NCI-H460 (cell line): ENCODE measurements at places on chromosomes 3 and 15. TPM values are rescaled to one million over a fixed set of nuclear protein-coding genes. Genes with fewer than 3 reads are reported as not detected.

CCR2 gene
- not detected in 2 replicates for total RNA-seq

DCLK3 gene
- not detected in 2 replicates for total RNA-seq

SRGAP3 gene
- total RNA-seq, result 0.27 and 2.0 TPM in 2 replicates

POTEB2 gene
- total RNA-seq, result not detected in 2 replicates

FGD5 gene
- total RNA-seq, result 0.17 TPM in 1 of 2 replicates, not detected in the other

IL17RC gene
- 18.7 and 24.4 TPM in 2 replicates for total RNA-seq

SKOR1 gene
- total RNA-seq, result 0.05 and 0.17 TPM in 2 replicates

AMIGO3 gene
- not detected in 2 replicates for total RNA-seq

DNA sequence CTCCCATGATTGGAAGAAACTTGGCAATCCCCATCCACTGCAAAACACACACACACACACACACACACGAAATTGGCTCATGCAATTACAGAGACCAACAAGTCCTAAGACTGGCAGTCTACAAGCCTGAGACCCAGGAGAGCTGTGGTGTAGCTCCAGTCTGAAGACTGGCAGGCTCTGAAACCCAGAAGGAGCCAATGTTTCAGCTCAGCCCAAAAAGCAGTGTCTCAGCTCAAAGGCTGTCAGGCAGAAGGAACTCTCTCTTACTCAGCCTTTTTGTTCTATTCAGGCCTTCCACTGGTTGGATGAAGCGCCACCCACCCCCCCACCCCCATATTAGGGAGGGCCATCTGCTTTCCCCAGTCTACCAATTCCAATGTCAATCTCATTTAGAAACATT lies 32.1 kb downstream of the MESD start:
- no peak for DNase-seq

DNA sequence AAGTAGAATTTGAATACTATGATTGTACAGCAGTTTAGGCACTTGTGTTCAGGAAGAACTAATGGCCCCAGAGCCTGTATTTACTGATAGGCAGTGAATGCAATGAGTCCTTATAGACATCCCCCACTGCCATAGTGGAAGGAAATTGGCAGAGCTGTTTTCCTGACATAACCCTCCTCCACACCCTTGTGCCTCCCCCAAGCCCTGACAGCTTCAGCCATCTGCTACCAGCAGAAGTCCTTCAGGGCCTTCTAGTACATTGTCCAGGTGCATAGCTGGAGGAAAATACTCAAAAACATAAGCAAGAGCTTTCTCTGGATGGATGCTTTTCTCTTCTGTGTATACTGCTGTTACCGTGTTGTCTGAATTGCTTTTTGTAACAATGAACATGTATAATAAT lies 20.6 kb downstream of the ARHGAP31 start:
- DNase-seq, result no peak

DNA sequence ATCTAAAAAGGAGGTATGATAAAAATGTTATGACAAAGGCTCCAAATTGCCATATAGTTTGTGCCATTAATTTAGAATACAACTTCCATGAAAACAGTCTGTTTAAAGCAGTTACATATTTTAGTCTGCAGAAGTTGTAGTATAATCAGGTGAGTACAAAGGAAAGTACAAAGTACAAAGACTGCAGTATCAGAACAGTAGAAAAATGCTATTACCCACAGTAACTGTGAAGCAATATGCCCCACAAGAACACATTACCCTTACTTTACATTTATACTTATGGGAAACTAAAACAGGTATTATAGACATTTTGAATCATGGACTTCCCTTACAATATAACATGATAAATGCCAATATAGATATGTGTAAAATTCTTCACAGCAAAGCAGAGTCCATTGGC lies 398.5 kb downstream of the ERC2 start:
- DNase-seq, result no peak

DNA sequence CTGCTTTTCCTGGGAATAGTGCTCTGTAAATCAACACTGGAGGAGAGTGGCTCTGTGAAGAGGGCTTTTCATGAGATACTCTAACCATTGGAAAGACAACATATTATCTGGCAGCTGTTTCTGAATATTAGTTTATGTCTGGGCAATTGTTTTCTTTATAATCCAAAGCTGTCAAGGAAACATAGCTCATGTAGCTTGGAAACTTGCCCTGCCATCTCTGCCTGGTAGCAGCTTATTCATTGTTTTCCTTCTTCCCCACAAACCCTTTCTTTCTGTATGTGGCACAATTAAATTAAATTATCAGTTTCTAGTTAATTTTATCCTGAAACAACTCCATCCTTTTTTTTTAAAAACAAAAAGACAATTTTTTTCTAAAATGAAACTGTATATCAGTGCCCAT lies 160.0 kb downstream of the EDEM1 start:
- no peak for DNase-seq

- peak; percentile 56 for DNase-seq
These were observed 1.1 kb downstream of the DIPK2A start for GRCh38 chr3:143972505-143973258.

DNA sequence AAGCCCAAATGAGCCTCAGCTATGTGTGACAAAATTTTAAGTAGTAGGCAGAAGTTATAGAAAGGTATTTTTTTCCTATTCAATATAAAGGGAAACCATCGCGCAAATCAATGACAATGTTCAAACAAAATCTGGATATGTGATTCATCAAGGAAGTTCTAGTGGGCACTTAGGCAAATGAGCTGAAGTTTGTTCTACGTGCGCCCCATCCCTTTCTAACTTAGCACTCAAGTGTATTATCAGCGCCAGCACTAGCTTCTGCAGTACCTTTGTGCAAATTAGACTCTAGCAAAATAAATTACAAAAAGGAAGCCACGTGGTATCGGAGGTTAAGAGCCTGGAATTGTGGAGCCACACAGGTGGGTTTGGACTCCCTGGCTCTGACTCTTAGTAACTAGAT lies 91.1 kb downstream of the TBL1XR1 start:
- no peak for DNase-seq

DNA sequence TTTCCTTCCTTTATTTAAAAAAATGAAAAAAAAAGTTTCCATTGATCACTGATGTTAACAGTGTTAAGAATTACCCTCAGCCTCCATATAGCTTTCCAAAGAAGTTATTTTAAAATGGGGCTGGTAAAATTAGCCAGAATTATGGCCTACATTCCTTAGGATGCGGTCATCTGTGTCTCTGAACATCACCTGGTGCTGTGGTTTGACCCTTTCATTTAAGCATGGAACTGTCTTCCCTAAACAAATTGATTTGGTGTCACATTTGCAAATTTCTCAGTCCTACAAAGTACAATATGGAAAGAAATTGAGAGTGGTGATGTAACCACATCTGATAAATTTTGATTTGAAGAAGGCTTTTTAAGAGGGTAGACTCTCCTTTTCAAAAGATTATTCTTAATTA lies 40.3 kb upstream of the ZPLD1 start:
- DNase-seq, result no peak

- DNase-seq, result no peak
These were observed 212.1 kb upstream of the P2RY1 start for GRCh38 chr3:152622811-152623167.

DNA sequence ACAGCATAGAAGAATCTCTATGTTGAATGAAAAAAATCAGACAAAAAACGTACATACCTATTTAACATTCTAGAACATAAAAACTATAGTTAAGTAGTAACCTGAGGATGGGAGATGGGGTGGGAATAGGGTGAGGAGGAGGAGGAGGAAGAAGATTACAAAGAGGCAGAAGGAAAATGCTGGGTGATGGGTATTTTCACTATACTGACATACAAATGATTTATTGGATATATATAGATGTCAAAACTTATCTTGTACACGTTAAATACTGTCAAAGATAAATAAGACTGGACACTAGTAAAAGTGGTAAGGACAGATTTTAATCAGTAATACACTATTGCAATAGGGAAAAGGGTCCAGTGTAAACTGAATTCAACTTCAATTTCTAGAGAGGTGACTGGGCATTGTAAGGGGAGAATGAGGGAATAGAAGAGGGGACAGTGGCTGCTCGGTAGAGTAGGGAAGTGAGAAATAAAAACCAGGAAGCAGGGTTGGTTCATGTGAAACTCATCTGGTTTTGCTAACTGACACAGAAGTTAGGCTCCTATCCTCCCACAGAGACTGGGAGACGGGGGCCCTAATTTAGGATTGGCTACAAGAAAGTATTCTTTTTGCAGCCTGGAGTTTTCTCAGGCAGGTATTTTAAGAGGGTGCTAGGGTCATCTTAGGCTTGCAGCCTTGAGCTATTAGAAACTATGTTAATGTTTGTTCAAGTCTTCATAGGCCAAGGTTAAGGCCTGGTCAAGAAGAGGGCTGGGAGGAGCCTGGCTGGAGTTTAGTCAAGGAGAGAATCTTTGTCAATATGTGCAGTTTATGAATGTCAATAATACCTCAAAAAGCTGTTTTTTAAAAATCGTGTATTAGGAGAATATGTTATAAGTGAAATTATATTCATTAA lies 15.0 kb upstream of the C15orf61 start:
- no peak for DNase-seq

GRCh38 chr3:19105826-19106225 lies 42.5 kb upstream of the KCNH8 start:
- no peak for DNase-seq

GRCh38 chr3:141057946-141058800 lies 7.0 kb downstream of the SPSB4 start:
- no peak for DNase-seq

DNA sequence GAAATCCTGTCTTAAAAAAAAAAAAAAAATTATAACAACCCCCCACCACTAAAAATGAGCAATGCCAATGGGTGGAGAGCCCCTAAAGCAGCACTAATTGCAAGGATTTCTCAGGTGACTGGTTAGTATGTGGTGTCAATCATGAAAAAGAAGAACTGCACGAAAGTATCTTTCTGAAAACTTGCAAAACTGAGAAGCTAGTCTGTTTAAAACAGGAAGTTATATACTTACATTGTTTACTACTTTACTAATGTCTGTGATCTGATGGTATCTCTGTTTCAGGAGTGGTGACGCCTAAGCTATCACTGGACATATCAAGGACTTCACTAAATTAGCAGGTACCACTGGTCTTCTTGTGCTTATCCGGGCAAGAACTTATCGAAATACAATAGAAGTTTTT lies at the start of gene CCR3:
TSS of gene CCR3 (plus strand) at position 341 of the 400 bp plus-strand sequence. CDS start 22,699 bp downstream, outside the sequence.
- DNase-seq, result no peak

GRCh38 chr3:196506687-196507086 lies 3.1 kb upstream of the RNF168 start:
- no peak for DNase-seq

DNA sequence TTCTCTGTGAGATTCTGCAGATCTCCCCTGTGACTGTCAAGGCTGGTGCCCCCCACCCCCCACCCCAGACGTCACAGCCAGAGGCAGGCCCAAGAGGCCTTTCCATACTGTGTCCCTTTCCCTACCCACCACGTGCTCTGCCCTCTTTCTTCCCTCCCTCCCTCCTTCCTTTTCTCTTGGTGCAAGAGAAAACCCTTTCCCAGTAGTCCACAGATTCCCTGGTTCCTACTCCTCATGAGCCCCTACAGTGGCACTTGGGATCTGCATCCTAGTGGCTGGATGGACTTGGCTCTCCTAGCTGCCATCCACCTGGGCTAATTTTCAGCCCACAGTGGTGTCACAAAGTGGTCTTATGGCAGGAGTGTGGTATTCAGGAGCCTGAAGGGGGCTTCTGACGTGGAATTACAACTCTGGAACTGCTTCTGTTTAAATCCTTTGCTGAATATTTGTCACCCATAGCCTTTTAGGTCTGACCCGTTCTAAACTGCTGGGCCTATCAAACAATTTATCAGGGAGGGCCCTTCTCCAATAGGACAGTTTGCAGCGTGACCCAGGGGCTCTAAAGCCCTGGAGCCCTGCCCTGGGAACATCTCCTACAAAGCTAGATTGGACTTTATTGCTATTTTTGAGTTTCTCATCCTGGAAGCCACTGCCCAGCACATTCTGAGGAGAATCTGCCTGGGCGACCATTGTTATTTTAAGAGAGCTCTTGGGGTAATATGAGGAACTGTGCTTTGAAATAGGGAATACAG lies 35.3 kb downstream of the KLF13 start:
- DNase-seq, result no peak

- no peak for DNase-seq
These were observed 62.1 kb upstream of the FAM3D start for GRCh38 chr3:58728723-58729122.

DNA sequence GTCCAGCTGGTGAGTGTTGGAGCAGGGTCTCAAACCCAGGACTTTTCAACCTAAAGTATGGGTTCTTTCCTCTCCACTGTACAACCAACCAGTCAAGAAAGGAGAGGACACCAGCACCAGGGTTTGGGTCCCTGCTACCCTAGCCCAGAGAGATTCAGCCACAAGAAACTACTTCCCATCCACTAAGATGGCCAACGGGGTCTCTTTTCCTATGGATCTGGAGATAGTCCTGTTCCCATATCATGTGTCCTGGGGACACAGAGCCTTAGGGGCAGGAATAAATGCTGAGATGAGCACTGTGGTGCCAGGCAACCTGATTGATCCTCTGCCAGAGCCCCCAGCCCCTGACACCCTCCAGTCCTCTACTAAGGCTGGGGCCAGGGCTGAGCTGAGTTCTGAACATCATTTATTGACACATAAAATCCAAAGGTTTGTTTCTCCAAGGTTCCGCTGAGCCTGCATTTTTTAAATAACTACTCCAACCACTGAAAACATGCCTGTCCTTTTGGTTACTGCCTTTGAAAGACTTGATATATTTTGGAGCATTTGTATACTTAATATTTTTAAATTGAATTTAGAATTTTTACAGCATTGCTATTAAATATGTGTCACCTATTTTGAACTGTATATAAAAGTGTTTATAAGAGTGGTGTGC lies 26.0 kb downstream of the MRPL46 start:
- no peak for DNase-seq

DNA sequence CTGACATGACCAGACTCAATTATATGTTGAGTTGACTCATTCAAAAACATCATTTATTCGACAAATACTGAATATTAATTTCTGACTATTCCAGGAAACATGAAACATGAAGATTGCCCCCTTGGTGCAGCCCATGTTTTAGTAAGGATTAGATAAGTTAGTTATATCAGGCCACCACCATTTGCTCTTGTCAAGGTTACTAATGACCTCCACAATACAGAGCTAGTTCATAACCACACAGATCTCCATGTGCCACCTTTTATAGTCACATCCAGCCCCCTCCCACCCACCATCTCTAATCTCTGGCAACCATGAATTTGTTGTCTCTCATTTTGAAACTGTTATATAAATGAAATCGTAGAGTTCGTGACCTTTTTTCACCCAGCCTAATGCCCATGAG lies 15.7 kb downstream of the KLHL18 start:
- DNase-seq, result no peak

- no peak for DNase-seq
These were observed 379.9 kb upstream of the RBMS3 start for GRCh38 chr3:28901018-28901417.

- DNase-seq, result peak; percentile 61
These were observed 153.3 kb downstream of the P3H2 start for GRCh38 chr3:189967254-189967865.
